WERI-Rb-1 (cell line): ENCODE measurements at places on chromosomes 1 and 21.

- no peak for DNase-seq
Measured at GRCh38 chr1:60973668-60974067, 108.7 kb upstream of the NFIA start.

- DNase-seq, result no peak
Measured at GRCh38 chr1:159838715-159839114, 12.0 kb downstream of the SLAMF8 start.

DNA sequence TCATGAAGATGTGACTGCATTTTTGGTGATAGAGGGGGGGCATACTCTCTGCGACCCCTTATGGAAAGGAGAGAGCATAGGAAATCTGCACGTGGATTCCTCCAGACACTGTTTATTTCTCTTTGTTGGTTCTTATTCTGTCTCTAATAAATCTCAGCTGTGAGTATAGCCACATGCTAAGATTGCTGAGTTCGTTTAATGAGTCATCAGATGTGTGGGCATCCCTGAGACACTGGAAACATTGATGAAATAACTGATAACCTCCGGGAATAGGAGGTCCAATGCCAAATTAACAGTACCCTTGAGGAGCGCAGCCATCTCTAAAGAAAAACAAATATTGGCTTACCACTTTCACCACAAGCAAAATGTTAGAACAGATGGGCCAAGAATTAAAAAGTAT lies 880.2 kb upstream of the NEGR1 start:
- no peak for DNase-seq

- DNase-seq, result no peak
Measured at GRCh38 chr21:44408226-44408625, 47.1 kb upstream of the LRRC3 start.

DNA sequence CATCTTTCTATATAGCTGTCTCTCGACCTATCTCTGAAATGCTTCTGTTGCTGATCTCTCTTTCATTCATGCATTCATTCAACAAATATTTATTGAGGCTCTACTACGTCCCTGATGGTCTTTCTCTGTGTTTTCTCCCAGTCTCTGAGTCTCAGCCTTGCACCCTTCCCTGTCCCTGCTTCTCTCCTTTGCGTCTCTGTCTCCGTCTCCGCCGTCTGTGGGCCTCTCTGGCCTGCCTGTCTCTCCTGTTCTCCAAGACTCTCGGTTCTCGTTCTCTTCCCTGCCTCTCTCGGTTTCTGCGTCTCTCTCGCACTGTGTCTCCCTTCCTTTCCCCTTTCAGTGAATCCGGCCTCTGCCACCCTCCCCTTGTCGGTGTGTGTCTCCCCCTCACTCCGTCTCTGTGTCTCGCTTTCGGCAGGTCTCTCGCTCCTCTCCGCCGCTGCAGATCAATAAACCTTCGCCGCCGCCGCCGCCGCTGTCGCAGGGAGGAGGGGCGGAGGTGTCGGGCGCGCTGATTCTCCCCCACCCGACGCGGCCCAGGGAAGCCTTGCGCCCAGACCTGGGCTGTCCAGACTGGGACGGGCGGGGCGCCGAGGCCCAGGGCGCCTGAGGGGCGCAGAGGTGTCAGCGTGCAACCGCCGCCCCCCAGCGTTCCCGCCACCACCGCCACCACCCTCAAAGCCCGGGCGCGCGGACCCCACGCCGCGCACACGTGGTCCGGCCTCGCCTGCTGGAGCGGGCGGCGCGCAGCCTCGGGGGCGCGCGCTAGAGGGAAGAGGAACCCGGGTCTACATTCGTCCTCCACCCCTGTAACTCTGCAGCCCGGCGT lies 3.0 kb downstream of the EFNA3 start:
- DNase-seq, result no peak

GRCh38 chr1:184422490-184423233 lies 35.8 kb downstream of the C1orf21 start:
- no peak for DNase-seq

DNA sequence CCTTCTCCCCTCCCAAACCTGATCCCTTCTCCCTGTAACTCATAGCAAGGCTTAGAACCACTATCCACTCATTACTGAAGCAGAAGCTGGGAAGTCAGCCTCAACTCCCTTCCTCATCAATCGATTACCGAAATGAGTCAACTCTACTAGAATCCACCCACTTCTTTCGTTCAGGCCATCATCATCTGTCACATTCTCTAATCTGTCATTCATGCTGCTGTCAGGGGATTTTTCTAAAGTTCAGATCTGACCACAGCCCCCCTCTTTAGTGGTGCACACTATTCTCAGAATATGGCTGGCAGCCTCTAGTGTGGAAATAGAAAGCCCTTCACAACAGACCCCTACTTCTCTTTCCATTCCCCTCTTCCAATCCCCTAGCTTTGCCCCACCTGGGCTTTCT lies 5.1 kb downstream of the NT5C1A start:
- DNase-seq, result no peak

DNA sequence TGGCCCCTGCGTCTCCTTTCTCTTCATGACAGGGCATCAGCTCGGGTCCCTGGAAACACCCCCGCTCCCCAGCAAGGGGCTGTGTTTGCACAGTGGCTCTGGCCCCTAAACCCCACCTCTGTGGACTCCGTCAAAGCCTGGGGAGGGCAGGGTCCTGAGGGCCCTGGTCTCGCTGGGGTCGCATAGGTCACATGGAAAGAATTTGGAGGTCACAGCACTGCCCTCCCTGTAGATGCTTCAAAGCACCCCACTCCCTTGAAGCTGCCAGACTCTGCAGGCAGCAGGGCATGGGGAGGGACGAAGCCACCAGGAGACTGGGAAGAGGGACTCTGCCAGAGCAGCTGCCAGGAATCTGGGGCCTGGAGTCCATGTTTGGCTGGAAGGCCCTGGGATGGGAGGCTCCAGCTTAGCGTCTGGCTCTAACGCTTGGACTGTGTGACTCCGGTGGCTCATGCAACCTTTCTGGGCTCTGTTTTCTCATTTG lies 36.6 kb upstream of the ECE1 start:
- no peak for DNase-seq

DNA sequence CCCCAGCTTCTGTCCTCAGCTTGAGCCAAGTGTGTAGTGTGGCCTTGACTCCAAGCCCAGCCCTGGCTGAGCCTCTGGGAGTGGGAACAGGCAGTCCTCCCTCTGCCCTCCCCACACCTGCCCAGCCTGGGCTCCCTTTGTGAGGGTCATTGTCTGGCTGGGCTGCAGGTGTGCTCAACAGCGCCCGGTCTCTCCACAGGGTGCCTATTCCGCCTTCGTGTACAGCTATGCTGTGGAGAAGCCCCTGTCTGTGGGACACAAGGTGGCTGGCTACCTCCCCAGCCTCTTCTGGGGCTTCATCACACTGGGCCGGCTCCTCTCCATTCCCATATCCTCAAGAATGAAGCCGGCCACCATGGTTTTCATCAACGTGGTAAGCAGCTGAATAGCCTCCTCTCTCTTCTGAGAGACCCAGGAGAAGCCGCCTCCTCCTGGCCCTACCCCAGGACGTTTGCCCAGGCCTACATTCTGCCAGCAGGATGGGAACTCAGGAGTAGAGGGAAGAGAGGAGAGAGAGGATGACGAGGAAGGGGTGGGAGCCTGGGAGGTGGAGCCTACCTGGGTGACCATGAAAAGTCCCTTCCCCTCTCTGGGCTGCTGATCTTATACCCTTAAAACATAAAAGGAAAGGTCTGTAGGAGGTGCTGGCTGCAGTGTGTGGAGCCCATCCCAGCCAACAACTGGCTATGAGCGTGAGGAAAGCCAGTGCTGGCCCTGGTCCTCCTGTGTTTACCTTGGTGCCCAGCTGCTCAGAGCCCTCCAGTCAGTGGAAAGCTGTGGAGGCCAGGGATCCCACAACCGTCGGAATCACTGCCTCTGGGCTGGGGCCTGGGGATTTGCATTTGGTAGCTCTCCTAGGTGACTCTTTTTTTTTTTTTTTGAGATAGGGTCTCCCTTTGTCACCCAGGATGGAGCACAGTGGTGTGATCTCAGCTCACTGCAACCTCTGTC lies 45.7 kb downstream of the ELK4 start:
- DNase-seq, result no peak

DNA sequence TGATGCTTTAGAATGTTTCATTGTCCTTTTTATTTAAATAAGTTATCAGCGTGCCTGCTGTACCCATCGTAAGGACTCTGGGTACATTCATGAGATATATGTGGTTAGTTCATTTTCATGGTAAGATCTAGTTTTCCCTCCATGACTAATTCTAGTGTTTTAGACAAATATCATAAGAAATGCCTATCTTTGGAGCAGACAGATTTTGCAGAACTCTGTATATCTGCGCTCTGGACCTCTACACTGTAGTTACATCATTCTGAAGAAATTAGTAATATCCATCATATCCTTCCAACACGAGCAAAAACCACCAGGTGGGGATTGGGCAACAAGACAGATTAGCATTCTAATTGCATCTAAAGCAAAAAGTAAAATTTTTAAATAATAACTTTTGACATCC lies 499.2 kb downstream of the SETD4 start:
- DNase-seq, result no peak

GRCh38 chr1:91552596-91552995 lies 51.9 kb downstream of the CDC7 start:
- no peak for DNase-seq
